ENCODE measurements at places on chromosomes 3 and 15.

DNA sequence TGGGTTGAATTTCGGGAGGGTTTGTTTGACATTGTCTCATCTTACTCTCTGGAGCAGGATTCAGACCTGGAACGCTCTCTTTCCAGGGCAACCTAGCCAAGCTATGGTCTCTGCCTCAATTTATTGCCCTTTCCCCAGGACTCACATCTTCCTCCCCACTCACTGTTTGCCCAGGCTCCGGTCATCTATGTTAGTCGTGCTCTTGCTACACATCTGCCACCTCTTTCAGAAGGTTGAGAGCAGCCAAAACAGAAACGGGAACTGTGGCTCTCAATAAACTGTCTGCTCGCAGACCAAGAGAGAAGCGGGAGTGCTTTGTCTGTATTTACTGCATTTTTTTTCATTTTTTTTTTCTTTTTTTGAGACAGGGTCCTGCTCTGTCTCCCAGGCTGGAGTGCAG is 81.6 kb downstream of the ST6GAL1 start:
- no peak for DNase-seq

DNA sequence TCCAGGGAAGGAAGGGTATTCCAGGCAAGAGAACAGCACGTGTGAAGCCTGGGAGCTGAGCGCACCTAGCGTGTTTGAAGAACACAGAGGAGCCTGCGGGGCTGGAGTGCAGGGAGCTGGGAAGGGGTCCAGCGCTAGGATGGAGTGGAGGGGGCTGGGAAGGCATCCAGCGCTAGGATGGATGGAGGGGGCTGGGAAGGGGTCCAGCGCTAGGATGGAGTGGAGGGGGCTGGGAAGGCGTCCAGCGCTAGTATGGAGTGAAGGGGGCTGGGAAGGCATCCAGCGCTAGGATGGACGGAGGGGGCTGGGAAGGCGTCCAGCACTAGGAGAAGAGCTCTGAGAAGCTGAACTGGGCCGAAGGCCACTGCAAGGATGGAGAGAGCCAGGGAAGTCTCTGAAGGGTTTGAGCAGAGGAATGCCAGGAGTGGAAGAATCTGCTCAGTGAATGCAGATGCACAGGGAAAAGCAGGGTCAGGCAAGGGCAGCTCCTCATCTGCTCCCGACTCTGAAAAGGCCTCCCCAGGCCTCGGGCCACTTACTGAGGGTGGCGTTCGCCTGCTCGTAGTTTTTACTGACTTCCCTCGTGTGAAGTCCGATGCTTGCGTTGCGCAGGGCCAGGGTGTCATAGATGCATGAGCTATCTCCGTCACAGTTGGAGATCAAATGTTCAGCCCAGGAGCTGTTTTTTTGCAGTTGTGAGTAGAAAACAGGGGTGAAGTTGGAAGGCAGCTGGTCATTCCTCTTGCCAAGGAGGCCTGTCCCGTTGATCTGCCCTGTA is 39.8 kb downstream of the MUC20 start:
- no peak for DNase-seq

DNA sequence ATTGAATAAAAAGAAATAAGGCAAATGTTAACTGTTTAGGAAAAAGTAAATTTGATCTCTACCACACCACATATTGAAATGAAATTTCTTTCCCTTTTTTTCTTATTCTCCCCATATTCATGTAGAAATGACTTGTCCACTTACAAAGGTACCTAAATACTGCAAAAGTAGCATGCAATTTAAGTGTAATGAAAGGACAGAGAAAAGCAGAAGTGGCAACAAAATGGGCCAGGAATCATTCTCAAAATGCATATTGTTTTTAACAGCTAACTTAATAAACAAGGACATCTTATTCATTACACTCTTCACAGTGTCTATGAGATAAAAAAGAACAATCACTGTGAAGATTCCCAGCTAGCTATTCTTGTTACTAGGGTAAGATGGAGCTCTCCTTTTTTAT is 40.6 kb upstream of the FGF7 start:
- no peak for DNase-seq

DNA sequence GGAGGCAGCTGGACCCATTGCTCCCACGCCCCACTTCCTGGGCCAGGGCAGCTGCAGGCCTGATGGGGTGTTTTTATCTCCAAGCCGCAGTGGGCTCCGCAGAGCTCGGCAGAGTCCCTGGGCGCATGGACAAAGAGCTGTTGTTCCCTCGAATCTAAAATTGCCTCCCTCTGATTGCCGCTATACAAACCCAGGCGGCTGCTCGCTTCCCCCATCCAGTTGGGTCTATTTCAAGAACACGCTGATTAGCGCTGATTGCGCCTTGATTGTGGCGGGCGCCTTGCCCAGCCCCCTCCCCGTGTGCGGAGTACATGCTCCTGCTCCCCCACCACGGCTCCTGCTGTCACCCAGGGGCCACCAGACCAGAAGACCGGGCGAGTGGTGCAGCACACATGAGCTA is 43.4 kb upstream of the SLC6A1 start:
- DNase-seq, result no peak

GRCh38 chr3:142615171-142615570 is 19.0 kb downstream of the PLS1 start:
- DNase-seq, result no peak

- DNase-seq, result no peak
Observed at GRCh38 chr3:71580636-71581456, 2.7 kb downstream of the FOXP1 start.

DNA sequence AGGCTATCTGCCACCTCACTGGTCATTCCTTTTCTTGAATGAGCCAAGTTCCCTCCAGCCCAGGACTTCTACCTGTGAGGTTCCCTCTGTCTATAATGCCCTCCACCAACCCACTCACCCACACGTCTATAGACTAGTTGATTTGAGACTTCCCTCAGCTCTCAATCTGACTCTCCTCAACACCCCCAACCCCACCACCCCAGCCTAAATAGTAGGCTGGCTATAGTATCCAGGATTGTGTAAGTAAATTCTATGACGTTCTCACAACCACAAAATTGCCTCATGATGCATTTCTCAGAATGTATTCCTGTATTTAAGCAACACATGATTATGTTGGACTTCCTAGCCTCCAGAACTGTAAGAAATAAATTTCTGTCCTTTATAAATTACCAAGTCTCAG is 2.2 kb downstream of the PLSCR1 start:
- DNase-seq, result no peak

DNA sequence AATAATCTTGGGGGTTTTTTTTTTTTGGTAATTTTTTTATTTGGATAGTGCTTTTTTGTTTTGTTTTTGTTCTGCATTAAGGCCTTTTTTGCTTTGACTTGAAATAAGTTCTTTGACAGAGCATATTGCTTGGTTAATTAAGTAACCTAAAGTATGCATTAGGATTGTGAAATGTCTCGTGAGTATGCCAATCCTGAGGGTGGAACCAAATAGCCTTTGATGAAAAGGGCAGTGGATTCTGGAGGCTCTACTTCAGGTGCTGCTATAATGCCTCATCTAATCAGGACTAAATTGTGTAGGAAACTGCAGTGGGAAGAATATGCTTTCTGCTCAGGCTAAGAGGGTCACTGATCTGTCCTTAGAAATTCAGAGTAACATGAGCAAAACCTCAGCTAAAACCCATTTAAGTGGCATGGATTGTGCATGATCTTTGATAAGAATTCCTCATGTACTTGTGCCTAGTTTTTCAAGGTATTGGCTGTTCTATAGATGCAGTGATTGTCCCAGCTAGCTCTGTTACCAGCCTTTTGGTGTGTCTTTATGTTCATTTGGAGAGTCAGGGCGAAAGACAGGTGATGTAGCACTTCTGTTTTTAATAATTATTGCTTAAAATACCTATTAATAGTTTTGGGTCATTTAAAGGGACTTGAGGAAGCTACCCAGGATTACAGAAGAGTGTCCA is 15.4 kb downstream of the CDV3 start:
- no peak for DNase-seq

DNA sequence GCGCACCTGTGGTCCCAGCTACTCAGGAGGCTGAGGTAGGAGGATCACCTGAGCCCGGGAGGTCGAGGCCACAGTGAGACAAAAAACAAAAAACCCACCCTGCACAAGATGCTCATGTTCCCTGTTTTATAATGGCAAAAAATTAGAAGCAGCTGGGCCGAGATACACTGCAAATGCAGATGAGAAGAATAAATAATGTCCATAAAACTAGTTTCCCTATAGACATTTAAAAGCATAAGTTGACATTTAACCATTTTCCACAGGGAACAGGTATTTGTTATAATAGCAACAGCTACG is 537 bp upstream of the SCAP start:
- DNase-seq, result no peak

DNA sequence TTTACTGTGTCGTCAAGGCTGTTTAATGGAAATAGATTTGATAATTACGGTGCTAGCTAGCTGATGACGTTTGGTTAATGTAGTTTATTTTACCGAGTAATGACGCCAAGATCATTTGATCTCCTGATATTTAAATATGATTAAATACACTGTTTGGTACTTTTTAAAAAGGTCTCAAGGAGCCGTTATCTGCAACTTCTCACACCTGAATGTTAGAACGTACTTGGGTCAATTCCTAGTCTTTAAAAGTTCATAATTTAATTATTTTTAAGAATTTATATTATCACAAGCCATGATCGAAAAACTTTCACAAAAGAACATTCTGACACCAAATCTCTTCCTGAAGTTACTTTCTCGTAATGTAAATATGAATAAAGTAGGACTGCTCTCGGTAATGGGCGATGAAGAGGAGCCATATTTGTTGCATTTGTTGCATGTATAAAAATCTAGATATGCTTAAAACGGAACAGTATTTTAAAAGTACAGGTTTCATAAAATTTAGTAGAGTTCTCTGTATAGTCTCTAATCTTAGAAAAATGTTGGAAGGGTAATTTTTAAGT is 16.2 kb upstream of the CHD2 start:
- no peak for DNase-seq

- no peak for DNase-seq
Observed at GRCh38 chr3:195258449-195259153, 12.4 kb downstream of the XXYLT1 start.

GRCh38 chr3:13578251-13578650 is 29.3 kb downstream of the FBLN2 start:
- no peak for DNase-seq

DNA sequence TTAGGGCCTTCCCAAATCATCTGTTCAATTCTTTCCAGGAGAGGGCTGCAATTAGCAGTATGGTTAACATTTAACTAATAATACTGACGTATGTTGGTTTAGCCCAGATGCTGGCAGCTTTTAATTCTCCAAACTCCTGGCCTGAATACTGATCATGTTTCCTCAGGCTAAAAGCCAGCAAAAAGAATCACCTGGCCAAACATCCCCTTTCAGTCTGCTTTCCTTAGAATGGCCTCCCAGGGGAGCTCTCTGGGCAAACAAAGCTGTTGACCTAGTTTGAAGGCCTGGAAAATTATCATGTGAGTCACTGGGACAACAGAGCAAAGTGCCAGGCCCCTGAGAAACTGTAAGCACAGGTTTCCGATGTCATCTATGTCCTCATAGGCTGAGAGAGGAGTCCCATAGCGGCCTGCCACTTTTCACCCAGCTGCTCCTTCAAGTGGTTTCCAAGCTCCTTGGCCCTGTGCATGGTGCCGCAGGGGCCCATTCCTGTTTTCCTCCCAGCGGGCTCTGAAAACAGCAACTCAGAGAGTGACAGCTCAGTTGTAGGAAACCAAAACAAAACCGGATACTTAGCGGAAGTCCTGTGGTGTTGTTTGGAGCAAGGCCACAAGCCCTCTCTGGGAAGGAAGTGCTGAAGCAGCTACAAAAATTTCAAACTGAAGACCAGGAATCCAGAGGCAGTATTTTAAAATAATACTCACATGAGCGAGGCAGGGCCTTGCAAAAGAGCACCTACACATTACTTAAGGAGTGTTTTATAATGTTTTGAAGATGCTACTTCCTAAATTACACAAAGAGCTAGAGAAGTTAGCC is 36.5 kb upstream of the RAB11A start:
- DNase-seq, result peak; percentile 26

GRCh38 chr3:55000953-55001352 is 73.1 kb upstream of the LRTM1 start:
- DNase-seq, result no peak

DNA sequence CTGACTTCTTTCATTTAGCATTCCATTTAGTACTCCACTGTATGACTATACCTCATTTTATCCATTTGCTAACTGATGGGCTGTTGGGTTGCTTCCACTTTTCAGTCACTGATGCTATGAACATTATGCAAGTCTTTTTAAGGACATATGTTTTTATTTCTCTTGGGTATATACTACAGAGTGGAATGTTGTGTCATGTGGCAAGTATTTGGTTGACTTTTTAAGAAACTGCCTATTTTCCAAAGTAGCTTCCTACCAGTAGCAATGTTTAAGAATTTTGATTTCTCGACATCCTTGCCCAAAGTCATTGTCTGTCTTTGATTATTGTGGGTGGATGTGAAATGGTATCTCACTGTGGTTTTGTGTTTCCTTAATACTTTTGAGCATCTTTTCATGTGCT is 110.1 kb upstream of the TPM1 start:
- no peak for DNase-seq

DNA sequence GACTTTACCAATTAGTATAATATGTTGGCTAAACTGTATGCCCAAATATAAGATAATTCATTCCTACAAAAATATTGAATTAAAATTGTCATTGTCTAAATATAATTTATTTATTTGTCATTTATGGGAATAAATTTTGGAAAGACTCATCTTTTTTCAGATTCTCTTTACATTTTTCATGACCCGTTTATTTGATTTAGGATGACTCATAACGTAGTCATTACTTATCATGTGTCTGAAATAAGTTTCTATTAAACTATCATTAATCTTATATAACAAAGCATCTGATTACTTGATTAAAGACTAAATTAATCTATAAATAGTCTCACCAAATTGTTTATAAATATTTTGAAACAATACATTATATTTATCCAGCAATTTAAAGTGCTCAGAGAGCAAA is 516.6 kb downstream of the CADM2 start:
- DNase-seq, result no peak

GRCh38 chr15:91950631-91951329 is 97.3 kb downstream of the SLCO3A1 start:
- no peak for DNase-seq

DNA sequence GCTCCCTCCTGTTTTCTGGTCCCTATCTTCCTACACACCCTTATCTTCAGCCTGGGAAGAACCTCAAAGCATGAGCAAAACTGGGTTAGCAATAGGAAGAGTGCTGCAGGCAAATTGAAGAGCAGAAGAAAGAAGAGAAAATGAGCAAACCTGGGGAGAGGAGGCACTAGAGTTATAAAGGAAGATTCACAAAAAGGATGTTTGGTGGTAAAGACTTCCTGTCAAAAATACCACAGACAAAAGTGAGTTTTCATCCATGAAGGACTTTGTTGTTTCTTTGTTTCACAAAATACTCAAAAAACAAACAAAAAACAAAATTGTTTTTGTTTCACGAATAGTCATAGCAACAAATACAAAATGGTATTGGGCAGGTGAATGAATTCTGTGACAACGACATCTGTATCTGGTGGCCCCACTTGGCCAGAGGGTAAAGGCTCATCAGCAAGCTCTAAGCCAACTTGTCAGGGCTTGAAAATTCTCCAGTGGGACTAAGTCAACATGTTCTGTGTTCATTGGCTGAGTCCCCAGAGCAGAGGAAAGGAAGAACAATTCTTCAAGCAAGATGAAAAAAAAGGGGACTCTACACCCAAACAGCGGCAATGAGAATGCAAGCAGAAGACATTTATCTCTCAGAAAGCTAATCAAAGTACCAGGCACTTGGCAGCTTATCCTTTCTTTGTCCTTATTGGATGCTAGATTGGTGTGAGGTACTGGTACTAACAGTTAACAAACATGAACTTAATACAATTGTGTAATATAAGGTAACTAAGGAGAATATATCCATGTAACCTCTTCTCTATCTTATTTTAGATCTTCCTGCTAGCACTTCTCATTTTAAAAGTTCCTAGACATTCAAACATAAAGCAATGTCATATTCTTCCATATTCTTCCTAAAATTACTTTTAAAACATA is 9.7 kb downstream of the ATP8B4 start:
- no peak for DNase-seq

GRCh38 chr3:166388321-166388720 is 551.1 kb upstream of the BCHE start:
- no peak for DNase-seq

Data from stimulated activated CD4-positive, alpha-beta T cell treated with anti-CD3 and anti-CD28 coated beads, Interleukin-12 subunit alpha, Interleukin-12 subunit beta, amount 100 ng/mL, for 24 hours (primary cell).